Caco-2 (cell line): ENCODE measurements at places on chromosomes 12 and 14.
A peak's percentile ranks its signal among the peaks of the same experiment; 100 is the strongest.

GRCh38 chr12:80684077-80684495, 23.3 kb upstream of the MYF6 start:
- H3K36me3 ChIP-seq, result no peaks in the 10 kb centered on the region
- no peaks in the 10 kb centered on the region for H3K27me3 ChIP-seq
- H3K4me1 ChIP-seq, result no peaks in the 10 kb centered on the region

DNA sequence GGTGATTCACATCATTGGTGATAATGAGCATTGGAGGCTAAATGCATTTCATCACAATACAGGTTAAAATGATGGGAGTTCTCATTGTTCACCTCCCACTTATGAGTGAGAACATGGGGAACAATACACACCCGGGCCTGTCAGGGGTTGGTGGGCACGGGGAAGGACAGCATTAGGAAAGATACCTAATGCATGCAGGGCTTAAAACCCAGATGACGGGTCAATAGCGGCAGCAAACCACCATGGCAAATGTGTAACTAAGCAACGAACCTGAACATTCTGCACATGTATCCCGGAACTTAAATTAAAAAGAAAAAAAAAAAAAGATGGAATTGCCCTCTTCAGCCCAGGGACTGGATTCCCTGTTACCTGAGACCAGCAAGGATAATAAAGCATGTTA, 2.3 kb upstream of the LUM start:
- no peaks in the 10 kb centered on the region for H3K27me3 ChIP-seq
- H3K36me3 ChIP-seq, result no peaks in the 10 kb centered on the region
- DNase-seq, result no peak
- no peak overlapping the region for H3K27ac ChIP-seq
- H3K4me3 ChIP-seq, result no peak overlapping the region

GRCh38 chr12:49377386-49377785, 10.1 kb downstream of the SPATS2 start:
- peaks cover 3% of the 10 kb centered on the region for H3K36me3 ChIP-seq
- peaks cover 13% of the 10 kb centered on the region for H3K4me1 ChIP-seq
- no peaks in the 10 kb centered on the region for H3K27me3 ChIP-seq
- no peak overlapping the region for H3K4me3 ChIP-seq
- no peak overlapping the region for H3K27ac ChIP-seq

GRCh38 chr14:101113108-101113612, 209.6 kb upstream of the RTL1 start:
- H3K27me3 ChIP-seq, result no peaks in the 10 kb centered on the region
- no peak overlapping the region for H3K27ac ChIP-seq
- no peaks in the 10 kb centered on the region for H3K36me3 ChIP-seq
- H3K4me3 ChIP-seq, result no peak overlapping the region
- DNase-seq, result no peak

- H3K36me3 ChIP-seq, result no peaks in the 10 kb centered on the region
- no peak overlapping the region for H3K4me3 ChIP-seq
- peak overlapping the region; percentile 13 for H3K27ac ChIP-seq
- H3K4me1 ChIP-seq, result peaks cover 14% of the 10 kb centered on the region
- DNase-seq, result no peak
- no peaks in the 10 kb centered on the region for H3K27me3 ChIP-seq
Observed at GRCh38 chr12:7483343-7483742, 20.2 kb downstream of the CD163 start.

DNA sequence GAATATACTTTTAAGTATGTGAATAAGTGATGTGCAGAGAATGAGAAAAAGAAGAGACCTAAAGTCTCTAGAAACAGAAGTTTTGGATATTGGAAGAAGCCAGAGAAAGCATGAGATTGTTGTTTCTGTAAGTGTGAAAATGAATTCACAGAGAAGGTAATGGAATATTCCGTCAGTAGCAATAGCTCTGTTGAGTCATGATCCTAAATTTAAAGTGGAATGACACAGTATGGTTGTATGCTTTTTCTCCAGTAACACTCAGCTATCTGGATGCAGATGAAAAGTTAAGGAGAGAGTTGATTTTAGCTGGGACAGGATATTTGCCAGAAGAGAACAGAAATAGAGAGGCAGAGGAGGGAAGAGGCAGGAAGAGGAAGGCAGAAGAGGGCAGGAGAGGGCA, 1166.3 kb downstream of the GALC start:
- no peaks in the 10 kb centered on the region for H3K36me3 ChIP-seq
- H3K4me1 ChIP-seq, result no peaks in the 10 kb centered on the region
- H3K27ac ChIP-seq, result no peak overlapping the region
- no peak overlapping the region for H3K4me3 ChIP-seq
- H3K27me3 ChIP-seq, result no peaks in the 10 kb centered on the region
- no peak for DNase-seq

- H3K36me3 ChIP-seq, result no peaks in the 10 kb centered on the region
- H3K27ac ChIP-seq, result no peak overlapping the region
- no peaks in the 10 kb centered on the region for H3K4me1 ChIP-seq
- no peak for DNase-seq
Observed at GRCh38 chr12:22282283-22282682, 52.2 kb downstream of the ST8SIA1 start.

GRCh38 chr14:55802986-55803872, 223.2 kb downstream of the KTN1 start:
- H3K4me3 ChIP-seq, result no peak overlapping the region
- H3K4me1 ChIP-seq, result peaks cover 10% of the 10 kb centered on the region; the same call in 1 of the 2 replicates
- no peaks in the 10 kb centered on the region for H3K36me3 ChIP-seq
- no peak overlapping the region for H3K27ac ChIP-seq
- no peak for DNase-seq
- H3K27me3 ChIP-seq, result no peaks in the 10 kb centered on the region

- no peaks in the 10 kb centered on the region for H3K36me3 ChIP-seq
- H3K27me3 ChIP-seq, result no peaks in the 10 kb centered on the region
- H3K4me3 ChIP-seq, result no peak overlapping the region
- DNase-seq, result no peak
- H3K4me1 ChIP-seq, result no peaks in the 10 kb centered on the region
Observed at GRCh38 chr12:115762936-115763335, 514.6 kb downstream of the MED13L start.

GRCh38 chr12:67410667-67411067, 141.5 kb downstream of the CAND1 start:
- H3K36me3 ChIP-seq, result no peaks in the 10 kb centered on the region
- no peak for DNase-seq
- H3K27ac ChIP-seq, result no peak overlapping the region
- H3K27me3 ChIP-seq, result no peaks in the 10 kb centered on the region
- H3K4me1 ChIP-seq, result no peaks in the 10 kb centered on the region

GRCh38 chr12:68048648-68049297, 59.5 kb downstream of the IFNG-AS1 start:
- H3K4me3 ChIP-seq, result no peak overlapping the region
- H3K4me1 ChIP-seq, result no peaks in the 10 kb centered on the region
- no peaks in the 10 kb centered on the region for H3K36me3 ChIP-seq
- H3K27ac ChIP-seq, result no peak overlapping the region
- H3K27me3 ChIP-seq, result no peaks in the 10 kb centered on the region
- no peak for DNase-seq

GRCh38 chr12:46373301-46374296, 1.0 kb upstream of the SLC38A2 start:
- H3K27me3 ChIP-seq, result no peaks in the 10 kb centered on the region
- peak overlapping the region; percentile 100 for H3K27ac ChIP-seq
- peaks cover 6% of the 10 kb centered on the region for H3K36me3 ChIP-seq
- peak overlapping the region; percentile 83 for H3K4me3 ChIP-seq
- DNase-seq, result peak; percentile 72

- no peaks in the 10 kb centered on the region for H3K27me3 ChIP-seq
- H3K4me3 ChIP-seq, result no peak overlapping the region
- no peaks in the 10 kb centered on the region for H3K4me1 ChIP-seq
- H3K36me3 ChIP-seq, result no peaks in the 10 kb centered on the region
- H3K27ac ChIP-seq, result no peak overlapping the region
- no peak for DNase-seq
Observed at GRCh38 chr12:112792301-112792700, 753 bp downstream of the RPH3A start.

- peaks cover 4% of the 10 kb centered on the region; the same call in 1 of the 2 replicates for H3K4me1 ChIP-seq
- no peaks in the 10 kb centered on the region for H3K27me3 ChIP-seq
- no peak for DNase-seq
- peaks cover 3% of the 10 kb centered on the region for H3K36me3 ChIP-seq
- no peak overlapping the region for H3K27ac ChIP-seq
- no peak overlapping the region for H3K4me3 ChIP-seq
Observed at GRCh38 chr12:32836710-32837109, 59.9 kb downstream of the PKP2 start.

DNA sequence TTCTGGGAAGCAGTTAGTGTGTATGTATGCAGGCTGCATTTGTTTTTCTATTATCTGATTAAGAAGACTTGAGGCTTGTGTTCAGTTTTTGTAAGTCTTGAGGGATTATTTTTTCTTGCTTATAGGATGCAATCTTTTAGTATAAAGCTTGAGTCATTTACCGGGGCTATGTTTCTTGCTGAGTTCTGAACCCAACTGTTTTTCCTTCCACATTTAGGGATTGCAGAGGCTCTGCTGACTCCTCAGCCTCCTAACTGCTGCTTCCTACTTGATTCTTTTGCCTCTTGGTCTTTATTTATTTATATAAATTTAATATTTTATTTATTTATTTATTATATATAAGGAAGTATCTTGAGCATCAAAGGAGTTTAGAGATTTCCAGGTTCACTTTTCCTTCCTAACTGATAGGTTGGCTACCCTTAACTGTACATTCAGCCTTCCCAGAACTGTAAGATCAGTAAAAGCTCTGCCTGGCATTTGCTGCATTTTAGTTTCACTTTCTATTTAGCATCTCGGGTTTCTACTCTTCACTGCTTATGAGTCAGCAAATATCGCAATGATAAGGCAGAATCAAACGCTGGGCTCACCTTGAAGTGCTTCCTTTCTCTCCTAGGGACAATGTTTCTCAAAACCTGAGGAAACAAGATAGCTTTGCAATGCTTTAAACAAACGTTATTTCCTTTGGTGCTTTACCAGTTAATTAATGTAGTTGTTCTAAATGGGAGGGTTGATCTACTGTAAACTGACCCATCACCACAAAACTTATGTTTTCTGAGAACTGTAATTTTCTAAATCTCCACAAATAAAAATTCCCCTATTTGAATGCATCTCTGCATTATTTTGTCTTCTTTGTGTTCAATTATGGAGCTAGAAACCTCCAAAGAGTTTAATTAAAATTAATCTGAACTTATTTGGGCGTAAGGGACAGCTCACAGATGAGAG, 1183.7 kb upstream of the TMEM132C start:
- no peaks in the 10 kb centered on the region; the same call in 1 of the 2 replicates for H3K27me3 ChIP-seq
- no peaks in the 10 kb centered on the region; the same call in 1 of the 2 replicates for H3K36me3 ChIP-seq
- peak overlapping the region; percentile 17; the same call in 1 of the 2 replicates for H3K4me3 ChIP-seq
- DNase-seq, result peak; percentile 14

GRCh38 chr12:49733219-49734017, 7.9 kb upstream of the TMBIM6 start:
- H3K27me3 ChIP-seq, result no peaks in the 10 kb centered on the region
- no peaks in the 10 kb centered on the region for H3K4me1 ChIP-seq
- DNase-seq, result no peak
- H3K36me3 ChIP-seq, result no peaks in the 10 kb centered on the region
- H3K4me3 ChIP-seq, result no peak overlapping the region

GRCh38 chr12:119578112-119578511, 15.5 kb upstream of the TMEM233 start:
- no peak for DNase-seq
- H3K36me3 ChIP-seq, result no peaks in the 10 kb centered on the region
- no peaks in the 10 kb centered on the region for H3K27me3 ChIP-seq
